ENCODE measurements at places on chromosomes 3 and 15. TPM values are rescaled to one million over a fixed set of nuclear protein-coding genes. Genes with fewer than 3 reads are reported as not detected.

Gene CFAP91
- polyA plus RNA-seq: 1.4 TPM

GRCh38 chr15:46848704-46849103 lies 868.6 kb upstream of the SEMA6D start:
- no peak overlapping the region for H3K27ac ChIP-seq
- no peaks in the 10 kb centered on the region for H3K27me3 ChIP-seq
- no peak overlapping the region for H3K4me3 ChIP-seq
- H3K4me1 ChIP-seq: no peaks in the 10 kb centered on the region
- no peaks in the 10 kb centered on the region for H3K36me3 ChIP-seq

DNA sequence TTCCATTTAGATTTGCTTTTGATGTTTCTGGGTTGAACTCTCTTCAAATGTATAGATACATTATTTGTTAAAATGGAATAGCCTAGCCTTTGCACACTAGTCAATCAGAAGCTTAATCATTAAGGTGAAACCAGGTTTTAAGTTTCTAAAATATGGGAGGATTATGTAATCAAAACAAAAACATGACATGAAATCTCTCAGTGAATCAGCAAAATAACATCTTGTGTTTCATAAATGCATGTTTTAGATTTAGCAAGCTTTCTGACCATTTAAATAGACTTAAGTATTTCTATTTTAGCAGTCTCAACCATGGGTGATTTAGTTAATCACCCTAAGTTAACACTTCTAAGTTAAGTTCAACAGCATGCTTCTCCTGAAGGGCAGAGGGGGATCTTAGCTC lies 11.3 kb downstream of the GTF2E1 start:
- H3K4me3 ChIP-seq: no peak overlapping the region
- no peak for DNase-seq
- H3K27me3 ChIP-seq: no peaks in the 10 kb centered on the region
- H3K27ac ChIP-seq: no peak overlapping the region
- H3K36me3 ChIP-seq: peaks cover 9% of the 10 kb centered on the region

- H3K4me3 ChIP-seq: no peak overlapping the region
- DNase-seq: no peak
- no peaks in the 10 kb centered on the region for H3K27me3 ChIP-seq
Measured at GRCh38 chr3:69452295-69452694, 66.4 kb upstream of the FRMD4B start.

DNA sequence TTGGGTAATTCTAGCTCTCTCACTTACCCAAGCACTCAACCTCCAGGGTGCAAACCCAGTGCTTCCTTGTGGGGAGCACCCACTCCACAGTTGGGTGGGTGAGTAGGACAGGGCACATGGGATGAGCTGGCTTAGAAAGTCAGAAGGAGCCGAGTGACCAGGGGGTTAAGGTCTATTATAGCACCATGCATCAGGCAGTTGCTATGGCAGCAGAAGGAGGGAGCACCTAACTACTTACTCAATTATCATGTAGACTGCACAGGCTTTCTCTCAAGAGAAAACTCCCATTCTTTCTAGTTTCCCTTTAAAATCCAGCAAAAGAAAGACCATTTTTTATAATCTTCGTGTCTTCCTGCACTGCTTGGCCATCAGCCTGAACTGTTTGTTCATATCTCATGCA lies 163.0 kb downstream of the OCA2 start:
- no peak overlapping the region for H3K27ac ChIP-seq
- H3K4me1 ChIP-seq: no peaks in the 10 kb centered on the region
- no peaks in the 10 kb centered on the region for H3K27me3 ChIP-seq
- H3K4me3 ChIP-seq: no peak overlapping the region
- no peak for DNase-seq

GRCh38 chr15:45855907-45856579 lies 221.2 kb downstream of the SQOR start:
- no peak for DNase-seq
- H3K27ac ChIP-seq: no peak overlapping the region

All from cardiac muscle cell (in vitro differentiated cells and primary cell).